ENCODE measurements at places on chromosomes 4 and X.

DNA sequence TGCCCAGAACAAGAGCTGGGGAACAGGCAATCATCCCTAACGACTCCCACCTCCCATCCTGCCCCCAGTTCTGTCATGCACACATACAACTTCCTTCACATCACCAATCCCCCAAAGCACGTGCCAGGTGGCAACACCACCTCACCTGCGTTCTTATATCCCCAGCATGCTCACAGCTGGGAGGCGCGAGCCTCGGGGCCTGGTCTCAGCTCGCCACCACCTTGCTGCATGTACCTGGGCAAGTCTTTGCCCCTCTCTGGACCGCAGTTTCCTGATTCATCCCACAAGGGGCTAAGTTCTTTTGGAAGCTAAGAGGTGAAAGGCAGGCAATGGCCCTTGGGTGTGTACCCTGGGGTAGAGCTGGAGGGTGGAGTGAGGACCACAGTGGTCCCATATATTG is 119.2 kb upstream of the PJA1 start:
- DNase-seq = no peak

- no peak for DNase-seq
Measured at GRCh38 chr4:57023104-57023503, 44.4 kb downstream of the POLR2B start.

GRCh38 chr4:69546134-69546765 is 50.5 kb upstream of the UGT2B4 start:
- no peak for DNase-seq

DNA sequence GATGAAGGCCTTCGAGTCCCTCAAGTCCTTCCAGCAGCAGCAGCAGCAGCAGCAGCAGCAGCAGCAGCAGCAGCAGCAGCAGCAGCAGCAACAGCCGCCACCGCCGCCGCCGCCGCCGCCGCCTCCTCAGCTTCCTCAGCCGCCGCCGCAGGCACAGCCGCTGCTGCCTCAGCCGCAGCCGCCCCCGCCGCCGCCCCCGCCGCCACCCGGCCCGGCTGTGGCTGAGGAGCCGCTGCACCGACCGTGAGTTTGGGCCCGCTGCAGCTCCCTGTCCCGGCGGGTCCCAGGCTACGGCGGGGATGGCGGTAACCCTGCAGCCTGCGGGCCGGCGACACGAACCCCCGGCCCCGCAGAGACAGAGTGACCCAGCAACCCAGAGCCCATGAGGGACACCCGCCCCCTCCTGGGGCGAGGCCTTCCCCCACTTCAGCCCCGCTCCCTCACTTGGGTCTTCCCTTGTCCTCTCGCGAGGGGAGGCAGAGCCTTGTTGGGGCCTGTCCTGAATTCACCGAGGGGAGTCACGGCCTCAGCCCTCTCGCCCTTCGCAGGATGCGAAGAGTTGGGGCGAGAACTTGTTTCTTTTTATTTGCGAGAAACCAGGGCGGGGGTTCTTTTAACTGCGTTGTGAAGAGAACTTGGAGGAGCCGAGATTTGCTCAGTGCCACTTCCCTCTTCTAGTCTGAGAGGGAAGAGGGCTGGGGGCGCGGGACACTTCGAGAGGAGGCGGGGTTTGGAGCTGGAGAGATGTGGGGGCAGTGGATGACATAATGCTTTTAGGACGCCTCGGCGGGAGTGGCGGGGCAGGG is 568 bp downstream of the HTT start:
- peak; percentile 48 for DNase-seq

Measured in omental fat pad (tissue), 4 donors.